ENCODE measurements at places on chromosomes 12 and 14. TPM values are rescaled to one million over a fixed set of nuclear protein-coding genes. Genes with fewer than 3 reads are reported as not detected.

The CLEC6A gene
- total RNA-seq: 0.21 TPM

The SPSB2 gene
- 12.3 TPM for total RNA-seq

The REM2 gene
- 1.6 TPM for total RNA-seq

The GARIN6 gene
- not detected for total RNA-seq

- H3K27me3 ChIP-seq: peaks cover 7% of the 10 kb centered on the region
- H3K27ac ChIP-seq: no peak overlapping the region
- H3K4me1 ChIP-seq: no peaks in the 10 kb centered on the region
- H3K36me3 ChIP-seq: no peaks in the 10 kb centered on the region
These were observed 156.0 kb downstream of the EGLN3 start for GRCh38 chr14:33794791-33795305.

GRCh38 chr12:104166465-104166864 lies 28.5 kb upstream of the NFYB start:
- H3K4me1 ChIP-seq: peaks cover 4% of the 10 kb centered on the region
- no peaks in the 10 kb centered on the region for H3K36me3 ChIP-seq
- H3K4me3 ChIP-seq: no peak overlapping the region
- DNase-seq: peak; percentile 82
- no peaks in the 10 kb centered on the region for H3K27me3 ChIP-seq

GRCh38 chr12:18895946-18896345 lies 158.0 kb downstream of the CAPZA3 start:
- no peaks in the 10 kb centered on the region for H3K36me3 ChIP-seq
- peak; percentile 31 for DNase-seq
- no peaks in the 10 kb centered on the region for H3K4me1 ChIP-seq
- no peak overlapping the region for H3K27ac ChIP-seq
- no peaks in the 10 kb centered on the region for H3K27me3 ChIP-seq
- H3K4me3 ChIP-seq: no peak overlapping the region

DNA sequence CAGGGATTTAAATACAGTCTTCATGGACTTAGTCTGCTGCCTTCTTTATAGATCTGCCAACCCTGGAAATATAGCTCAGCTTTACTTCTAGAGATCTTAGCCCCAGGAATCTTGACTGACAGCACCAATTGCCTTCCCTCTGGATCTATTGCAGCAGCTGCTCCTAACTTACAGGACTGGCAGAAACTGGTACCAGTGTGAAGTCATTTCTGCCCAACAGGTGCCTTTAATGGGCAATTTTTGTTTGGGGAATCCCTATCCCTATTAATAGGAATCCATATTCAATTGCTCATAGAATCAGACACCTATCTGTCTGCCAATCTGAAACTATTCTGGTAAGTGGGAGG lies 27.2 kb downstream of the SPX start:
- no peak overlapping the region for H3K27ac ChIP-seq
- H3K4me3 ChIP-seq: no peak overlapping the region
- no peak for DNase-seq
- H3K27me3 ChIP-seq: no peaks in the 10 kb centered on the region
- H3K36me3 ChIP-seq: no peaks in the 10 kb centered on the region

DNA sequence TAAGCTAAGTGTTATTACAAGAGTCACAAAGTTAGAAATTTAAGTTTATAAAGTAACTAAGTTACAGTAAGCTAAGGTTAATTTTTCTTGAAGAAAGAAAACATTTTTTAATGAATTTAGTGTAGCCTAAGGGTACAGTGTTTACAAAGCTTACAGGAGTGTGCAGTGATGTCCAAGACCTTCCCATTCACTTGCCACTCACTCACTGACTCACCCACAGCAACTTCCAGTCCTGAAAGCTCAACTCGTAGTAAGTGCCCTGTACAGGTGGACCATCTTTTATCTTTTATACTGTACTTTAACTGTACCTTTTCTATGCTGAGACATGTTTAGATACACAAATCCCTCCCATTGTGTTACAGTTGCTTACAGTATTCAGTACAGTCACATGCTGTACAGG lies 60.9 kb upstream of the TMEM263 start:
- DNase-seq: no peak
- H3K4me3 ChIP-seq: no peak overlapping the region
- peaks cover 4% of the 10 kb centered on the region for H3K4me1 ChIP-seq
- H3K36me3 ChIP-seq: no peaks in the 10 kb centered on the region

- no peaks in the 10 kb centered on the region for H3K4me1 ChIP-seq
- H3K27ac ChIP-seq: no peak overlapping the region
- DNase-seq: no peak
- H3K27me3 ChIP-seq: no peaks in the 10 kb centered on the region
- H3K4me3 ChIP-seq: no peak overlapping the region
- peaks cover 13% of the 10 kb centered on the region for H3K36me3 ChIP-seq
These were observed 52.8 kb downstream of the FRMD6 start for GRCh38 chr14:51704545-51704944.

- H3K27me3 ChIP-seq: no peaks in the 10 kb centered on the region
- H3K27ac ChIP-seq: no peak overlapping the region
- H3K4me1 ChIP-seq: no peaks in the 10 kb centered on the region
- H3K4me3 ChIP-seq: no peak overlapping the region
- H3K36me3 ChIP-seq: no peaks in the 10 kb centered on the region
These were observed 4.9 kb downstream of the SLC48A1 start for GRCh38 chr12:47777741-47778558.

DNA sequence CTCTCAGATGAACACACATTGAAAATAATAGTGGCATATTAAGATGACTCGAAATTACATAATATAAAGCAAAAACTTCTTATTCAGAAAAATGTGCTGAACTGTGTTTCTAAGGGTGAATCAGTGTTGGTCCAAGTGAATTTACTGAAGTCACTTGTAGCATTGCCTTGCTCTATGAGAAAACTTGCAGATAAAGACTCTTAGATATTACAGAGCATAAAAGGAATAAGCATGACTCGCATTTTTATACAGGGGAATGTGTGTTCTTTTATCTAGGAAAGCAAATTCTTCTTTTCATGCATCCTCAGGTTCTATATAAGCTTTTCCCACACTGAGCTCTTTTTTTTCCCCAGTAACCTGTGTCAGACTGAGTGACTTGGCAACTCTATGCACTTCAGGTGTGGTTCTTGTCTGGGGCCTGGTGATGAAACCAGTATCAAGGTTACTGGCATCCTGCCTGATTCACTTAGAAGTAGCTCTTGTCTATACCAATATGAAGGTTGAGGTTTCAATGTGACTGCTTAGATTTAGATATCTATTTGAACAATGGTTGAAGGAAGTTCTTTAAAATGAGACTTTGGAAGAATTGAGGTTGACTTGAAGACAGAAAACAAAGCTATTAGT lies 76.1 kb downstream of the OTOGL start:
- H3K4me1 ChIP-seq: peaks cover 7% of the 10 kb centered on the region
- no peaks in the 10 kb centered on the region for H3K27me3 ChIP-seq
- DNase-seq: no peak
